ENCODE measurements at places on chromosomes 11 and 22.

DNA sequence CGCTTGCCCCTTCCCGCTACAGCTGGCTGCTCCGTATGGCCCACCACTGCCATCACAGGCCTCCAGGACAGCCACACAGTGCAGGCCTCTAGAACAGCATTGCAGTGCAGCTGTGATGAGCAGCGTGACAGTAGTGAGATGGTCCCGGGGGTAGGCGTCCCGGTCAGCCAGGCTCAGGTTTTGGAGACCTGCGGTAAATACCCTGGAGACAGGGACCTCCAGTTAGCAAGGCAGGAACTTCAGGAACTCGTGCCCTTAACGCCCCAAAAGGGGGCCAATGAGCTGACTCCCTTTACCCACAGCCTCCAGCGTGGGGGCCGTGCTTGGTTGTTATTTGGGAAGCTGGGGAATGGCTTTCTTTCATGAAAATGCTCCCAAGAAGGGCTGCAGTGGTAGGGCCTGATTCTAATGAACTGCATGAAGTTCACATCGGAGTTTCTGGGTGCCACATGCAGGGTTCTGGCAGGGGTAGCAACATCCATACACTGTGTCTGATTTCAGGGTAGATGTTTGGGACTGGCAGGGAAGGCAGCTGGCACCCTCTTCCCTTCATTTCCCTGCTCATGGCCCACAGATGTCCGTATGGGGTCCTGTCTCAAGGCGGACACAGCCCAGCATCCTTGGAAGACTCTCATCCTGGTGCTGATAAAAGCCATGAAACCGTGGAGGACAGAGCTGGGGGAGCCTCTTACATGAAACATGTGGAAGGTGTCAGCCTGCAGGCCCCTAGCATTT, 440.5 kb downstream of the TBC1D22A start:
- DNase-seq: no peak

GRCh38 chr11:35275786-35276170, 136.8 kb downstream of the CD44 start:
- DNase-seq: no peak

DNA sequence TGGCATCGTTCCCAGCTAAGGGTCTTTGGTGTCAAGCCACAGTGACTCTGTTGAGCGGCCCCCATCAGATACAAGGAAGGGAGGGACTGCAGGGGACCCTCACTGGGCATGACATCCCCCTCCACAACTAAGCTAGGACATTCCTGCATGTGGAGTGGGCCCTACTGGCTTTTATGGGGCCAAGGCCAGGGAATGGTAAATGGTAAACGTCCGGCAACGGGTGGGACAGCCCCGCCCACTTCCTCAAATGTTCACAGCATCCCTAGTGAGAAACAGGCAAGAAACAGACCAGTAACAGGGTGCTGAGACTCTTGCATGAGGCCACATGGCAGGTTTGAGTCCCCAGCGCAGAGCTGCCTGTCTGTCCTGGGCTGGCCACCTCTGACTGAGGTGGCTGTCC, 4.4 kb downstream of the TMPRSS6 start:
- peak; percentile 32 for DNase-seq

DNA sequence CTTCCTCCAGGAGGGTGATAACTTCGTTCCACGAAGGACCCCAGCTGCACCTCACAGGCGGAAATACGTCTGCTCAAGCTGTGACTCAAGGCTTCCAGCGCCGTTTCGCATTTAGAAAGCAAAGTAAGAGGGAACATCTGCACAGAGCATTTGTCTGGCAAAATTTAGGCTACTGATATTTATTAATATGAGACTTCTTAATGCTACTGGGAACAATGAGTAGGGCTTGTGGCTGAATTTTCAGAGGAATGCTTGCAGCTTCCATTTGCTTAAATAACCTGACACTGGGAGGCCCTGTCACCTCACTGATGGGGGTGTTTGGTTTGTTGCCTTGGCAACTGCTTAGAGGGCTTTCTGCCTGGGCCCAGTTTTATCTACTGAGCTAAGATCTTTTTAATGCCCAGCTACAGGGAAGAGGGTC, 14.7 kb upstream of the ST14 start:
- no peak for DNase-seq

DNA sequence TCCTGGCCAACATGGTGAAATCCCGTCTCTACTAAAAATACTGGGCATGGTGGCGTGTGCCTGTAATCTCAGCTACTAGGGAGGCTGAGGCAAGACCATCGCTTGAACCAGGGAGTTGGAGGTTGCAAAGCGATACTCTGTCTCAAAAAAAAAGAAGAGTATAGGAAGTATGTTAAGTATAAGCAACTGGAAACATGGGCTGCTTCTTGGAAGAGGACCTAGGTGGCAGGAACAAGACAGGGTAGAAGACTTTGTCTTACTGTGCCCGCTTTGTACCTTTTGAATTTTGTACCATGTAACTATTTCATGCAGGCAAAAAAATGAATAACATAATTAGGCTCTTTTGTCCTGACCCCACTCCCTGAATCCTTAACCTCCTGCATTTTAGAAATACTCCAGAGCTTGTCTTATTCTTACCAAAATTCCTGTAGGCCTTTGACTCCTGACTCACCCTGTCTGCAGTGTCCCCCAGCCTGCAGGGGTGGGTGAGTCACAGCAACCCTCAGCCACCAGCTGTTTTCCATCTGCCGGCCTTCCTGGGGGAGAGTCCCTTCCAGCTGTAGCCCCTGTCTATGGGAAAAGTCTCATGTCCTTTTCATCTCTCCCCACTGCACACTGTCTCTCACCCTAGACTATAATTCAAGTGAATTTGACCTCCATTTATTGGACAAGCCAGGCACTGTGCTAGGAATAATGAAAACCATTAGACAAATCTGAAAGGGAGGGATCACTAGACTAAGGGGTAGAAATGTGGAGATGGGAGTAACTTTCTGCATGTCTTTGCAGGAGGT, 41.8 kb downstream of the TXN2 start:
- peak; percentile 64 for DNase-seq
